ENCODE measurements at places on chromosomes 2 and 18.

- DNase-seq = no peak
Measured at GRCh38 chr2:230908595-230909191, 16.3 kb downstream of the GPR55 start.

- DNase-seq = no peak
Measured at GRCh38 chr2:224957540-224958461, 84.5 kb downstream of the DOCK10 start.

DNA sequence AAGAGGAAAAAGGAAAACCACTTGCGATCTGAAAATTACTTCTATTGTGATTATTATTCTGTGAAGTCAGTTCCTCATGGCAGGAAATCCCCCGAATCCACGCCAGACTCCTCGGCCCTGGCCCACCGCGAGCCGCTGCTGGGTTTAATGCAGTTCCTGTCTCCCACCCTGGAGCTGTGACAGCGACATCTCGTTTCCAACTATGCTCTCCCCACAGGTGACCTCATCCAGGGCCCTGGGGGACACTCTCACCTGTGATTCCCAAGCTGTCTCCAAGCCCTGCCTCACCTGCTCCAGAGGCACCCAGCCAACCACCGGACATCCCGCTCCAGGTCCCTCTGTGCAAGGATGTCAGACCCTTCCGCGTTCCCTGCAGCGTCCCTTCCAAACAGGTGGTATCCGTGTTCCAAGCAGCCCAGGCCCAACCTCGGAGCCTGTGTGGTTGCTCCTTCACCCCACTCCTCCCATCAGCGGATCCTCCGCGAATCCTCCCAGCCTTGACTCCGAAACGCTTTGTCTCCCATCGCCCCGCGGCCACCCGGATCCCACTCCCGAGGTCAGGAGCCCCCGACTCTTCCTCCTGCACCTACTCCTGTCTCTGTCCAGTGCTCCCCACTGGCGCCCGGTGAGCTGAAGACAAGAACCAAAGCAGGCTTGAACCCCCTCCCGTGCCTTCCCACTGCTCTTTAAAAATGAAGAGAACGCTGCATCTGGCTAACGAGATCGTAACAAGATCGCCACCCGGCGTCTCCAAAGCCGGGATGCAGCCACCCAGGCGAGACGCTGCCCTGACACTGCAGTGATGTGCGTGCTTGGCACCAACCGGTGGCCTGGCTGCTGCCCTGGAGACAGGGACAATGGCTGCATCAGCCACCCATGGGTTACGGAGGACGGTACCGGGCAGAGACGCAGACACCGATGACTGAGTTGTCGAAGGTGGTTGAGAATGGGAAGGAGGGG is 96.5 kb downstream of the NDUFA10 start:
- DNase-seq = no peak

GRCh38 chr18:36620788-36621187 is 208.0 kb downstream of the TPGS2 start:
- DNase-seq = no peak

GRCh38 chr2:232610081-232610480 is 23.3 kb upstream of the EFHD1 start:
- no peak for DNase-seq

DNA sequence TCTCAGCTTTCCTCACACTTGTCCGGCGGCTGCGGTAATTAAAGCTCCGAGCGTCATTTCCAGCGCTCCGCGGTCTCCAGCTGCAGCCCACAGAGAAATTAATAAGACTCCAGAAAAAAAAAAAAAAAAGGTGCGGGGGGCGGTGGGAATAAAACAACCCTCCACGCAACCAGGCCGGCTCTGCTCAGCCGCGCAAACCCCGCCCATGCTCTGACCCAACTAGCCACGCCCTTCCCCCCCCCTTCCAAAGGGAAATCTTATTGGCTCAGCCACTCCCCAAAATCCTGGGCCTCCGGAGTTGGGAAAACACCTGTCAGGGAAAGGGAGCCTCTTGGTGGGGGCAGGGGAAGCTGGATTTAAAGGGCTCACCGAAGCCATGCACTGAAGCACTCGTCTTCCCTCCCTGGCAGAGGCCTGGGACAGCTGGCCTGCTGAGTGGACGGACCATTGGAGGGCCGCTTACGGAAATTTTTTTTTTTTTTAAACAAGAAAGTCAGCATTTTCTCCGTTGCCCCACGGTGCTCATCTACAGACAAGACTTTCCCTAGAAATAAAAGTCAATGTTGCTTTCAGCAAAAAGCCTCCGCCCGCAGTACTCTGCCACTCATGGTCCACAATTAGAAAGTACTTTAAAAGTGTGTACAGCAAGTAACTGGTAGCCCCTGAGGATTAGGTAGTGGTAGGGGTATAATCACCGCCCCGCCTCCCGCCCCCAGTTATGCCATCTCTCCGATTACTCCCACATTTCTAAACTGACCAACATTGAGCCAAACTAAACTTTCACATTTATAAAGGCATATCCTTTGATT is 674 bp upstream of the ERBB4 start:
- no peak for DNase-seq

DNA sequence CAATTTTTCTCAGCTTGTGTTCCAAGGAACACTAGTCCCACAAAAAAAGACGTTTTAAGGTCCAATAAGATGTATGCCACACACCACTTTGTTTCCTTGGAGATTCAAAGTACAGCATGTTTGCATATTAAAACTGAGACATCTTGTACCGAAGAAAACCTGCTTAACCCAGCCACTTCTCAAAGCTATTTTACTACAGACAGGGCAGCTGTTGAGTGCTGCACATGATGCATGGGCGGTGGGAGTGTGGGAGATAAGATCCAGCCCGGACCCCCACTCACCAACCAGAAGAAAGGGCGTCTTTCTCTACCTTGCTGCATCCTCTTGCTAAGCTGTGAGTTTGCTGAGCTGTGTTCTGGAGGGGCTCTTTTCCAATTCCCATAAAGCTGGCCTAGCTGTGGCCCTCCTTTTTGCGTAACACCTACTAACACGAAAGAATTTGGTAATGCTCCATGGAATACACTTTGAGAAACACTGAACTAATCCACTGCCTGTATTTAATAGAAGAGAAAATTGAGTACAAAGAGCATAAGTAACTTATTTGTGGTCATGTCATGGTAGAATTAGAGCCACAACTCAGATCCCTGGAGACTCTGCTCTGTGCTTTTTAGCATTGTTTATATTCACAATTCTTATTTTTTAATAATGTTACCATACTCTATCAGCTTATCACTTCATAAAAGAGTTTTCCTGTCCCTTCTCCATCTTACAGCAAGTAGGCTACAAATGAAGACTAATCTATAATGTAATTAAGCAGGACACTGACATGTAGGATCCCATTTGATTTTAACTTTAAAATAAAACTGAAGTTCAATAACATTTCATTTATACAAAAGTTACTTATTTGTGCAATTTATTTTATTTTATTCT is 90.0 kb downstream of the PLEKHM3 start:
- DNase-seq = no peak

DNA sequence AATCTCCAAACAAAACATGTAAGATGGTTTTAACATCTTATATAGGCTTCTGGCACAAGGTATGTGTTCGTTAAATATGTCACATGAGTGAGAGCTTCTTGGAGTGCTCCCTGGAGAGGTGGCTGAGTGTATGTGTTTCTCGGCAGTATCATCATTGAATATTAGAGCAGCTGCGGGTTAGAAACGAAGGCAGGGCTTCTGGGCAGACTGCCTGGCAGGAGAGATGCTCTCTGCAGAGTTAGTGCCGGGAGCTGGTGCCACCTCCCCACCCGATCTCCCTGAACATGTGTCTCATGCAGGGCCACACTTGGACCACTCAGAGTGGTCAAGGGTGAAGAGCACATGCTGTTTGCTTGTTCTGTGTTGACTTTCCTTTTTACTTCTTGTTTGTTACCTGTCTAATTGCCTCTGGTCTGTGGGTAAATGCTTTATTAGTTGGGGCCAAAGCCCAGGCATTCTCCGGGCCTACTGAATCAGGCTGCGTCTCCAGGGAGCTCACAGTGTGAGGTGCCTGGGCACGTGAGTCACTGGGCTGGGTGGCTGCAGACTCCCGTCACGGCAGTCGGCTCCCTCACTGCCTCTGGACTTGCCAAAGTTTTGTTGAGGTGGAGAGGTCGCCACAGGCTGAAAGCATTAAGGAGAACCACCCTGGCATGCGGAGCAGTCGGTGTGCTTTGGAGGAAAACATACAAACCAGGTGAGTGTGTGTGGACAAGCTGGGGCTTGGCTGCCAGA is 246.6 kb downstream of the FHOD3 start:
- no peak for DNase-seq

DNA sequence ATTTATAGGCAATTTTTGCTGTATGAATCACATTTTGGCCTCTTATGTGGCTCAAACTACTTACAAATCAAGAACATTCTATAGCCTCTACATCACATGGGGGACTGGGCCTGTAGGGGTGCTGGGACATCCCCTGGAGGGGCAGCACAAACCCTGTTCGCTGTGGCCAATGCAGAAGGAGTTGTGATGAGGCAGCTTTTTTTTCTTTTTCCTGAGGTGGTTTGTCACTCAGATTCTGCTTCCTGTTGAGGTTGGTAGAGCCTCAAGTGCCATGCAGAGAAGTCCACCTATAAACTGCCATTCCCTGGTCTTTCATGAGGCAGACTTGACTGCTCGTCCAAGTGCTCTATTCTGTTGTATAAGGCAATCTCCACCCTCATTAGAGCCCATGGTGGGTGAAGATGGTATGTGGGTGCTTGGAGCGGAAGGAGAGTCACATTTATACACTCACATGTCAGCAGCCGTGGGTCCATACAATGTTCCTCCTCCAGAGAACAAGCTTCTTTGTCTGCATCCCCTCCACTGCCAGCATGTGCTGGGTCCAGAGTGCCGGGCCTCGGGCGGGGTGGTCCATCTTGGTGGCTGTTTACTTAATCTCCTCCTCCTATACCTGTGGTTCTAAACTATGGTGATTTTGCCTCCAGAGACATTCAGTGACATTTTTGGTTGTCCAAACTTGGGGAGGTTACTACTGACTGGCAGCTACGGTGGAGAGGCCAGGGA is 120.3 kb downstream of the ACOXL start:
- DNase-seq = no peak

DNA sequence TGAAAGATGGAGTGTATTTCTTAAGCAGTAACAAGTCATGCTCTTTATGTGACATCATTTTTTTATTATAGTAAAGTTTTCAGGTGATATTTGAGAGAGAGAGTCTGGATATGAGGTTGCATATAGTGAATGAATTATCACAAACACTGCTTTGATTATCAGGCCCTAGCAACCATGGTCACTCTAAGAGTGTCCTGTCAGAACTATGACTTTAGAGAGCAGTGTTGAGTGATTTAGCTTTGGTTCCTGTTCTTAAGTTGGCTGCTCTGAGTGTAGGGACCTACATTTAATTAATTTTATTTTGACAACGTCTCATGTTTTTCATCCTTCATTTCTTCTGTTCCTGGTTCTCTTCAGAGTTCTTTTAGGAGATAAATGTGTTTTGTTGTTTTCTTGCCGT is 275.5 kb downstream of the KCNJ3 start:
- no peak for DNase-seq

DNA sequence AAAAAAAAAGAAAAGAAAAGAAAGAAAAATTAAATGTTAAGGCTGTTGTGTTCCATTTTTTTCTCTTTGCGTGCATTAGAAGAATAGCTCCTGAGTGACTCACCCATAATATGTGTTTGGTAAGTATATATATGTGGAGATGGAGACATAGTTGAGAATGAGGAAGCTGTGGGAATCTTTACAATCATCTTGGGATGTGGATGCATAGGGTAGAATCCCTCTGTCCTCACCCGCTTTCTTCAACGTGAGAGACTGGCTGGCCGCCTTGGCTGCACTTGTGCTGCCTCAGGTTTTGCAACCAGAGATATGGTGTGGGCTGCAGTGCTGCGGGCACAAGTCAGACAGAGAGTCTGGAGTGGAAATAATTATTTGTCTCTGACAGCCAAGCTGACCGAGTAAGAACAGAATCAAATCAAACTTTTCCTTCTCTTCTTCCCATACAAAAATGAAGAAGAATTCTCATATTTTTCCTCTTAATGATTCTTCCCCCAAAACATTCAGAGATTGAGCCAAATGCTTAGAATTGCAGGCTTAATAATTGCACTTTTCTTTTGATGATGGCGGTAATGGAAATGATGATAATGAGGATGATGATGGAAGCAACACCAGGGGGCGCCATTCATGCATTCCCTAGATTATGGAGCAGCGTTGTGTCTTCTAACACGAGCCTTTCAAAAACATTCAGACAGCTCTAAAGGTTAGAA is 48.5 kb downstream of the SERPINB7 start:
- DNase-seq = no peak

DNA sequence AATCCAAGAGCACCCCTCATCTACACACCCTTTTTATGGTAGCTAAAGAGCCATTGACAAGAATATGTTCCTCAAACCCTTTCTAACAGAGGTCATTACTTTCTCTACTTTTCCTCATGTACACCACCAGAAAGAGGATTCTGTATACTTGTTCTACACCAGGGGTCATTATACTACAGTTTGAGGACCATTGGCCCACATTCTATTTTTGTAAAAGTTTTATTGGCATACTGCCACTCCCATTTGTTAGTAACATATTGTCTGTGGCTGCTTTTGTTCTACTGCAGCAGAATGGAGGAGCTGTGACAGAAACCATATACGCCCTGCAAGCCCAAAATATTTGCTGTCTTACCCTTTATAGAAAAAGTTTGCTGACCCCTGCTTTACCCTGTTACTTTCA is 14.3 kb downstream of the HTR2B start:
- DNase-seq = no peak

- DNase-seq = no peak
Measured at GRCh38 chr2:175624211-175624761, 377.8 kb downstream of the LNPK start.

DNA sequence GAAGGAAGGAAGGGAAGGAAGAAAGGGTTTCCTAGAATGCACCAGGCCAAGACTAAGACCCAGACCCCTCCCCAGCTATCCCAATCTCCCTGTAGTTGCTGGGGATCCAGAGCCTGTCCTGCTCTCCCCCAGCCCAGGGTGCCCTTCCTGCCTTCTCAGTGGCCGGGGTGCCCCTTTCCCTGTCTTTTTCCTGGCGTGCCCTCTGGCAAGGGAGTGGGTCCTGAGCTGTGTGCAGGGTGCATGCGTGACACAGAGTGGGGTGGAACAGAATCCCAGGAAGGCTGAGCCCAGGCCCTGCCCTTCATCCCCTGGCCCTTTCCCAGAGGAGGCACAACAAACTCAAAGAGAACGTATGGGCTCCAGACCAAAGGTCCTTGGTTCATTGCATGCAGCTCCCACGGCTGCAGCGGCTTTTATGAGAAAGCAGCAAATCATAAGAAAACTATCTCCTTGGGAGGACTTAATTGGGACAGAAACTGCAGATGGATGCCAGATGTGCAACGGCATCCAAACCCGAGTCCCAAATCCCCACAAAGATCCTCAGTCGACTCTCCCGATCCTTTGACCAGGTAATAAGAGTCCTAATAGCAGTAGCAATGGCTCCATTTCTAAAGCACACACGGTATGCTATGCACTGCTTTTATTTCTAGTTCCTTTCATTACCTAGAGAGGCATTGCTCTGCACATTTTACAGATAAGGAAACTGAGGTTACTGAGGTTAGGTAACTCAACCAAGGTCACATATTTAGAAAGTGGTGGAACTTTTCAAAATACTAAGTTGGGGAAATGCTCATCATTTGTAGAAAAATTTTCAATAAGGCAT is 12.7 kb upstream of the ARID5A start:
- no peak for DNase-seq
